ENCODE measurements at places on chromosomes 11 and 22.

DNA sequence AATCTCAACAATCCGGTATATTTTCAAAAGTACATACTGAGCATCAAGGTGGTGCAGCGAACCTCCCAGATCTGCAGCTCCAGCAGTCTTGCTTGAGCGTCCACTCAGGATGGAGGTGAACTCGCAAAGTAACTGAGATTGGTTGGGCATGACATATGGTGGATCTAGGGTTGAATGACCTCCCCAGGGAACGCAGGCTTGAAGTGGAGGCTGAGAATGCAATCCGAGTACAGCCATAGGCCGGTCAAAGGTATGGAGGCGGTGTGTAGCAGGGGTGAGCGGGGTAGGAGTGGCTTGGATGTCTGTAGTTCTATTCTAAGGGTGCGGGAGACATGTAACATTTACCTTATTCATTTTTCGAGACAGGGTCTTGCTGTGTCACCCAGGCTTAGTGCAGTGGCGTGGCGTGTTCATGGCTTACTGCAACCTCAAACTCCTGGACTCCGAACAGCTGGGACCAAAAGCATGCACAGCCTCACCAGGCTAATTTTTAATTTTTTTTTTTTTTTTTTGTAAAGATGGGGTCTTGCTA is 631 bp upstream of the C22orf39 start:
- no peak for DNase-seq

DNA sequence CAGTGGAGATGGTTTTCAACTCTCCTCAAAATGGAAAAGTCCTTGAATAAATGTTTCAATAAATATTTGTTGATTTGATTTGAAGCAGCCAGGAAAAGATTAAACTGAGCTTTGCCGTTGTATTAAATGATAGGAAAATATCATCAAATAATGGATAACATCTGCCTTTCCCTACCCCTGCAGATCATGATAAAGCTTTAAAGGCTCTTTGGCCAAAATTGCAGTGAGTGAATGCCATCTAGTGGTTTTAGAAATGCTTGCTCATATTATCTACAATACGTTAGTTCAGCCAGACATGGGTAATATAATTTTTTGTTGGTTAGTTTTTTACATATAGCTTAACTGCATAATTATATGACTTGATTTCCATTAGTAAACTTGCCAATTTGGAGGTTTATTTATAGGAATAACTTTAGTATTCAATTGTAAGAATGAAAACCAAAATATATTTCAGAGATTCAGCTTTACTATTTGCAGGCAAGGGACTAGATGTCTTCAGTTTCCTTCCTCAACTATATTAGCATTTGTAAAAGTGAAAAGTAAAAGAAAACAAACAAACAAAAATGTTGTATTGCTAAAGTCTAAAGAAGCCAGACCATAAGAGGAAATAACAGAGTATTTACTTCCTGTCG is 159.2 kb downstream of the MSANTD4 start:
- no peak for DNase-seq

DNA sequence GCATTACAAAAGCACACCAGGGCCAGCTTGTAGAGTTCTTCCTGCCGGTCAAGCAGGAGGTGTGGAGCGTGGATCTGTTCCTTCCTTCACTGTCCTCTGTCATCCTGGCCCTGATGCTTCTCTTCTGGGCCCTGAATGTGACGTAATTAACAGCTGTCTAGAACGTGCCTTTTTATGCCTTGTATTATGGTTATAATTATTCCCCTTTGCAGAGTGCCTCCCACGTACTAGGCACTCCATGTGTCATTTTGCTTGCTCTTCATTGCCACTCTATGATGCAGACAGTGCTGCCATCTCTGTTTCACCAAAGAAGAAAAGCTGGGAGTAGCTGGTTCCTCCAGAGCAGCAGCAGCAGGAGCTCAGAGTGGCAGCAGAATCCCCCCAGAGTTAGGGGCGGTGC is 132.1 kb upstream of the TTC12 start:
- DNase-seq, result no peak

GRCh38 chr11:35683728-35684339 is 21.3 kb downstream of the TRIM44 start:
- DNase-seq, result no peak

GRCh38 chr22:43273902-43274484 is 69.2 kb downstream of the SCUBE1 start:
- DNase-seq, result no peak

GRCh38 chr11:115776916-115777315 is 272.7 kb upstream of the CADM1 start:
- DNase-seq, result no peak

- no peak for DNase-seq
Measured at GRCh38 chr11:81112718-81113117, 1620.9 kb downstream of the FAM181B start.

- no peak for DNase-seq
Measured at GRCh38 chr11:20474176-20474881, 86.8 kb downstream of the PRMT3 start.

DNA sequence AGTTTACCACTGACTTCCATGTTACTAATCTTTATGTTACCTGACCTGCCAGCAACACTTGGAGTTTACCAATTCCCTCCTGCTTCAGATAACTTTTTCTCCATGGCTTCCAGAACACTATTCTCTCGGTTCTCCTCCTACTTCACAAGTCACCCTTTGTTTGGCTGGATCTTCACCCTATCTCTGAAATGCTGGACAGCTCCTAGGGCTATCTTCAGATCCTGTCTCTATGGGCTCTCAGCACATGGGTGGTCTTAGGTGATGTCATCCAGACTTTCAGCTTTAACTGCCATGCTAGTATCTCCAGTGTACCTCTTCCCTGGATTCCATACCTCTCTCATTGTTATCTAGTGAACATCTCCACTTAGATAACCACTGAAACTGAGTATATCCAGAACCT is 12.2 kb upstream of the VWCE start:
- no peak for DNase-seq

GRCh38 chr11:17412488-17413180 is 24.2 kb upstream of the KCNJ11 start:
- DNase-seq, result no peak

- DNase-seq, result no peak
Measured at GRCh38 chr11:26943636-26944035, 50.3 kb upstream of the FIBIN start.

DNA sequence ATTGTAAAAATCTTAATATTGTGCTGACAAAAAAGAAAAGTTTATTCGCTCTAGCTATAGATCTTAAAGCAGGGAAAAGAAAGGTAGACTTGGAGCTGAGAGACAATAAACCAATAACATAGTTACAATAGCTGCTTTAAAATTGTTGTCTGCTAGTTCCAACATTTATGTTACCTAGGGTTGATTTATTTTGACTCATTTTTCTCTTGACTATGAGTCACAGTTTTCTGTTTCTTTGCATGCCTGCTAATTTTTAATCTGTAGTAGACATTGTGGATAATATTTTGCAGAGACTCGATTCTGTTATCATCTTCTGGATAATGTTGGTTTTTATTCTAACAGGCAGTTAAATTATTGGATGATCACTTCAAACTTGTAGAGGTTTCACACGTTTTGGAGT is 83.1 kb upstream of the TRPC6 start:
- no peak for DNase-seq
